ENCODE measurements at places on chromosomes 3 and 15.

DNA sequence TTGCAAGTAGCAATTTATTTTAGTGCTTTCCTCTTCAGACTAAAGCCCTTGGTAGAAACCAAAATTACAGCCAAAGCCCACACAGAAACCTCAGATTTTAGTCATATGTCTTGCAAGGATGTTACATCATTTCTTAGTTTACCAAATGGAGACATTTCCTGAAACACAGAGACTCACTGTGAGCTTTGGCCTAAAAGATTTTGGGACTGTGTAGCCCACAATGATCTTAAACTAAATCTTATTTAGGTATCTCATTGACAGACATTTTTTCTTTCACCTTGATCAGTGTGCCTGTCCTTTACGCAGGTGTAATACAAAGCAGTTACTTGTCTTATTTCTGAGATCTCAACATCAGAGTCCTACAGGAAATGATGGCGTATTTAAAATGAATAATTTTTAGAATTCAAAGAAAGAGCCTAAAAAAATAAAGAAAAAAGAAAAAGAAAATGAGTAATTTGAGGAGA is 27.8 kb upstream of the AP4E1 start:
- no peak for DNase-seq

DNA sequence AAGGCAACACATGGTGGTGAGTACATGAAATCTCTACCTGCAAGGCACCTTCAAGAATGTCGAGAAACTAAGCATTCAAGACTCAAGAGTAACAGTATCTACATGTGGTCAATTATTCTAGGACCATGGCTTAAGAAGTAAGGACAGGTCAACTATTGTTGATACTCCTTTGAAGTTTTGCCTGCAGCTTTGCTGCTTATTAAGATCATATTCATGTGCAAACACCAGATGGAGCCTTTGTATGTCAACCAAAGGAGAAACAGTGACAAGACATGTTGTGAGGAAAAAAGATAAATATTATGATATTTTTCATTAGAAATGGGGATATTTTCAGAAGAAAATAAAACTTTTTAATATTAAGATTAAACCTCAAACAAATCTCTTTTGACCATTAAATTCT is 52.3 kb upstream of the FGF7 start:
- DNase-seq: no peak

GRCh38 chr15:70852501-70853317 is 1.2 kb downstream of the LARP6 start:
- no peak for DNase-seq

- DNase-seq: no peak
Observed at GRCh38 chr3:3119393-3119851, 7.3 kb upstream of the TRNT1 start.

- no peak for DNase-seq
Observed at GRCh38 chr15:72844067-72844466, 60.5 kb upstream of the ADPGK start.

GRCh38 chr3:174377684-174378083 is 481.4 kb upstream of the NAALADL2 start:
- no peak for DNase-seq

GRCh38 chr15:53713218-53713617 is 46.2 kb downstream of the WDR72 start:
- no peak for DNase-seq

- no peak for DNase-seq
Observed at GRCh38 chr3:123660900-123661299, 76.0 kb upstream of the HACD2 start.

DNA sequence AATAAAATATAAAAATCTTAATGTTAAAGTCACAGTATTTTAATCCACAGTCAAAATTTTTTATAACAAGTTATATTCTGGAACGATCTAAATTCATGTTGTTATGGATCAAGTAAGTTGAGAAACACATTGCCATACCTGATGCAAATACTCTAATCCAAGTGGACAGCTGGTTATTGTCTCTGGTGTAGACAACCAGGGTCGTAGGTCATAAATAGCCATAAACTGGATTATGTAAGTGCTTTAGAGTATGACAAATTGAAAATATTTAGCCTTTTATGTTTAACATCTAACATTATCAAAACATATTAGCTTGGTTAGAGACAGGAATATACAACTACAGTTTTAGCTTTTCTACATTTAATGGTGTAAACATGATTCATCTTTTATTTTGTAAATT is 53.0 kb downstream of the PLSCR2 start:
- DNase-seq: no peak

GRCh38 chr3:13496879-13497278 is 16.8 kb downstream of the HDAC11 start:
- no peak for DNase-seq

DNA sequence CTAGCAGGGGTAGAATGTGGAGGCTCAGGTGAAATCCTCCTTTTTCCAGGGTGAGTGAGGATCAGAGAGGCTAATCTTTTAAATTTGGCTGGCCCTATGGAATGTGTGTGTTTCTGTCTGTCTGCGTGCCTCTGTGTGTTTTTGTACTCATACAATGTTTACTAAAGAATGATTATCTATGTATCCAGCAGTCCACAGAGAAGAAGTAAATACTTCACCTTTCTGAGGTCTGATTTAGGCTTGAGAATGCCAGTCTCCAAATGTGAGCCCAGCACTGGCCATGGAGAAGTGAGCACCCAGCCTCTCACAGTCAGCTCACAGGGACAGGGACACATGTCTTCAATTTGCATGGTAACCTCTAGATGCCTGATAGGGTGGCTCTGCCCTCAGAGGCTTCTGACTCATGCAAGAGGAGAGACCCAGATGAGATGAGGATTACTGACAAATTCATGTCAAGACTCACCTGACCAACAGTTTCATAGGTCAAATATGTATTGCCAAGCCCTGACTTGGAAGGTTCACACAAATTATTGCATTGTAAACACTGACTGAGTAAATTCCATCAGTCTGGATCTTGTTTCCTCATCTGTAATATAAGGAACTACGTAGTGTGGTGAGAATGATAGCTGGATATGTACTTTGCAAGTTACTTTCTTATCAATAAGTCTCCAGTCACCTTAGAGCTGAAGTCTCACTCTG is 31.0 kb downstream of the ENTPD3 start:
- DNase-seq: no peak

- DNase-seq: no peak
Observed at GRCh38 chr3:150374975-150375374, 33.1 kb upstream of the TSC22D2 start.

DNA sequence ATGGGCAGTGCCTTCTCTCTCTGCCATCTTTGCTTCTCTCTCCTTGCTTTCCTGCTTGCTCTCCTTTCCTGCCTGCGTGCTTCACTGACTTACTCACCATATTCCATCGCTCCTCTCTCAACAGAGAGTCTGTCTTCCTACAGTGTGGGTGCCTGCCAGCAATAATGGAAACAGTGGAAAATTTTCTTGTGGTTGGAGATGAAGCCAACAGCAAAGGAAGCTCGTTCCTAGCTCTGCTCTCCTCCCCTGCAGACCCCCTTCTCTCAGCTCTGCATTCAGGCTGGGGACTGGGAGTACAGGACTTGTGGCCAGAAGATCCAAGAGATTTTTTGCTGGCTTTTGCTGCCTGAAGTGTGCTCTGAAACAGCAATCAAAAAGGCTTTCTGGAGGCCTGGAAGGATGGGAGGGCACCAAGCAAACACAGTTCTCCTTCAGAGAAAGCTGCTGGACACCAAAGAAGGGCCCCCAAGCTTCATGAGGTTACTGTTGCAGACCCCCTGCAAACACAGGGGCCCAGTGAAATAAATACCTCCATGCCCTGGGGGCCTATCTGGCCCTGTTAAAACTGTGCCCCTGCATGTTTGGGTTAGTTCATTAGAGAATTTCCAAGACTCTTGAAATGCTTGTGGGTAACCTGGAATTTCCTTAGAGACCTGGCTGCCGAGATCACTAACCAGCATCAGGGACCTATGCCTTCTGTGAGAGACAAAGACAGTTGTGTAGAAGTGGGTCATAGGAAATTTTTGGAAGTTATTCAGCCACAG is 149.9 kb upstream of the RASGRP1 start:
- DNase-seq: no peak

DNA sequence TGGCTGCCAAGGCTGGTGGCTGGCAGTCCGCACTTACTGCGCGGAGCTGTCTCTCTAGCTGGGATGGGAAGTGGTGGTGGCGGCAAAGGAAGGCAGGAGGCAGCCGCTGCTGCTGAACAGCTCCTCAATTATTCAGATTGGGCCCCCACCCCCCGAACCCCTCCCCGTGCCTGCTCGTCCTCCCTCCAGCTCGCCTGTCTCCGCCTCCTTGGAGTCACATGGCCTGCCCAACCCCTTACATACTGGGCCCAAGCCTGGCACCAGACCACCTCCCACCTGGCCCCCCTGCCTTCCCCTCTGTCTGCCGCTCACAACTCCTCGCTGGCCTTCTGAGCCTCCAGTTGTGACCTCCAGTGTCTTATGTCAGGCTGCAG is at the start of gene SLC7A14:
Gene SLC7A14 (minus strand): TSS at position 139 of the 374 bp plus-strand sequence. CDS start 59,139 bp downstream, outside the sequence.
- no peak for DNase-seq

GRCh38 chr3:55588146-55588765 is 101.2 kb upstream of the WNT5A start:
- DNase-seq: no peak

DNA sequence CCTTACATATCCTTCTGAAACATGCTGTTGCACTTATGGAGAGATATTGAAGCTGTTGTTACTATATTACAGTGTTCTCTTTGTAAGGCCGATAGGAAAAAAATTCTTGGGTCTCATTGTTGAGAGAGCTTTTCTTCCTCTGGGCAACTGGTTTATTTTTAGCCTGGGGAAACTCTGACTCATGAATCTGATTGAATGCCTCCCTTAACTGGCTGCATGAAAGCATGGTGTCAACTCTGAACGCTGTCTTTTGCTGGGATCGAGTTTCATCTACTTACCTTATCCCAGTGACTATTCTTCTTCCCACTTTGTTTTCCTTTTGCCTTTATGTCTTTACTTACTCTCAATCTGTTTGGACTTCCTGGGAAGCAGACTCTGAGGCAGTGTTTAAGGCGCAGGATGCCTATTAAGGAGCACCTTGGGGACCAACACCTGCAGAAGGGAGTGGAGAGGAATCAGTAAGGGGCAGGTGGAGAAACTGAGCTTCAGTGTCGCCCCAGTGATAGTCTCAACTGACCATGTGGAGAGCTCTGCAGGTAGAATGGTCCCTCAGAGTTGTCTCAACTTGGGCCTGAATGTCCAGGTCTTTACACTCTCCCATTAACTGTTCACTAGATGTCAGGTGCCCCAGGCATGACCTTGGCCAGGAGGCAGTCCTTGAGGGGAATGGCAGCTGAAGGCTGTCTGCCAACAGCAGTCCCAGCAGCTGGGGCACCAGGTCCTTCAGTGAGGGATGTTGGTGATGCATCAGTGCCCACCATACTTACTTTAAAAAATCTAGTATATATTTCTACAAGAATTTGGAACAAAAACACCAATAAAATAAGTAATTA is 88.9 kb upstream of the CCNL1 start:
- no peak for DNase-seq

GRCh38 chr3:160330109-160330508 is 68.9 kb downstream of the IFT80 start:
- no peak for DNase-seq

DNA sequence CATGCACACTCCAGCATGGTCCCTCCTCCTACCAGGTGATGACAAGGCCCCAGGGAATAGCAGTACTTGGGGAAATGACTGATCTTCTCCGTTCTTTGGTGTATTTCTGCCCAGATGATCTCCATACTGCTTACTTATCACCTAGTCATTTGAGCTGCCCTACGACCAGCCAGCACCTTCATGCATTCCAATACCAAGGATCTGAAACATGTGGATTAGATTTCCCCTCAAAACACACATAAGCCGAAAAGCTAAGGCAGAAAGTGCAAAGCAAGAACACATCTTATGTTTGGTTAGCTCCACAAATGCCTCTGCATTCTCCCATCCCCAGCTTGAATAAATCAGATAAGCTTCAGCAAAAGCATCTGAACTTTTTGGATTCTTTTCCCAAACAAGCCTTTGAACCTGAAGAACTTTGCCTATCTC is 64.8 kb upstream of the BCL6 start:
- no peak for DNase-seq

DNA sequence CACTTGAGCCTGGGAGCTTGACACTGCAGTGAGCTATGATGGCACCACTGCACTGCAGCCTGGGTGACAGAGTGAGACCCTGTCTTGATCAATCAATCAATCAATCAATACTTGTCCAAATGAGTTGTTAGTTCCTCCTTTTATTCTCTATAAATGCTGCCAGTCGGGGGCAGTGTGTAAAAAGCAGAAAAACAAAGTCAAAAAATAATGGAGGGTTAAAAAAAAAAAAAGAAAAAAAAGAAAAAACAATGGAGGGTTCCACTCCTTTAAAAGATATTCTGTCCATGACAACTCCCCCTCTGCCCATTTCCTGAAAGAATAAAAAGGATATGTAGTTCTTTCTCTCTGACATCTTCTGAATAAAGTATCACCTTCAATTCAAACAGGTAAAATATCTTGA is 1068.6 kb downstream of the FHIT start:
- DNase-seq: no peak

- DNase-seq: no peak
Observed at GRCh38 chr3:145906755-145907154, 254.2 kb downstream of the PLOD2 start.

GRCh38 chr3:150124142-150124541 is 153.4 kb upstream of the PFN2 start:
- DNase-seq: no peak
